ENCODE measurements at places on chromosomes 1 and 21. TPM values are rescaled to one million over a fixed set of nuclear protein-coding genes. Genes with fewer than 3 reads are reported as not detected.

- no peak overlapping the region for H3K4me3 ChIP-seq
- H3K27me3 ChIP-seq, result no peaks in the 10 kb centered on the region
- no peaks in the 10 kb centered on the region for H3K36me3 ChIP-seq
Measured at GRCh38 chr1:111563619-111564018, 56.0 kb upstream of the RAP1A start.

CRYBG2 gene
- 1.8 TPM for total RNA-seq

IFI6 gene
- total RNA-seq, result 118 TPM

DPT gene
- 249 TPM for total RNA-seq

DNA sequence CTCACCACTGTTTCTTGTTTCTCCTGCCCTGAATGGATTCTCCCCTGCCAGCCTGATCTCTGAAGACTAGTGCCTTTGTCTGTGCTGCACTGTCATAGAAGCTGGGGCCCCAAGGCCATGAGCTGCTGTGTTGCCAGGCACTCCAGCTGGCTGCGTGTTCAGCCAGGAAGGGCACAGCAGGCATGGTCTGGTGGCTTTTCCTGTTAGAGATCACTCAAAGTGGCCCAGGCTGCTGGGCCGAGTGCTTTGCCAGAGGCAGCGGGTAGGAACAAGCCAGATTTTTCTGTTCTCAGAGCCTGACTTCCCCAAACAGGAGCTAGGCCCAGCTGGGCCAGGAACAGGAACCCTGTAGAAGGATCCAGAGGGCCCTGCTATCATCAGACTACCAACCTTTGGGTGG, 5.2 kb downstream of the ADPRS start:
- H3K4me3 ChIP-seq, result no peak overlapping the region
- peaks cover 10% of the 10 kb centered on the region for H3K4me1 ChIP-seq

DNA sequence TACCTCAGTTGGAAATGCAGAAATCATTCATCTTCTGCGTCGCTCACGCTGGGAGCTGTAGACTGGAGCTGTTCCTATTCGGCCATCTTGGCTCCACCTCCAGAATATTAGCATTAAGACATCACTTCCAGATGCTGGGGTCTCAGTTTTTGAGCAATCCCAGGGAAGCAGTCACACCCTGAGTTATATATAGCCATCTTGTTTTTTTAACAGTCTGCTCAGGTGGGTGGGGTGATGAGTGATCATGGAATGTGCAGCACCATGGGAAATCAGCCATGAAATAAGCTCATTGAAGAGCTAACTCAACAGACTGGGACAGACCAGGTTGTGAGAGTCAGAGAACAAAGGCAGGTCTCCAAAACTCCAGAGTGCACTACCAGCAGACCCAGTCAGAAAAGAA, 27.0 kb upstream of the HMGB4 start:
- H3K4me3 ChIP-seq, result no peak overlapping the region
- DNase-seq, result no peak
- H3K4me1 ChIP-seq, result no peaks in the 10 kb centered on the region
- H3K36me3 ChIP-seq, result no peaks in the 10 kb centered on the region
- no peak overlapping the region for H3K27ac ChIP-seq

ADGRL4 gene
- 6.7 TPM for total RNA-seq

GRCh38 chr1:205246351-205247119, 18.8 kb downstream of the TMCC2 start:
- H3K36me3 ChIP-seq, result peaks cover 4% of the 10 kb centered on the region
- peak; percentile 33 for DNase-seq
- H3K4me1 ChIP-seq, result no peaks in the 10 kb centered on the region
- H3K27ac ChIP-seq, result peak overlapping the region; percentile 75

- no peak for DNase-seq
- no peaks in the 10 kb centered on the region for H3K4me1 ChIP-seq
- H3K27me3 ChIP-seq, result no peaks in the 10 kb centered on the region
- no peak overlapping the region for H3K4me3 ChIP-seq
Measured at GRCh38 chr1:81509594-81509993, 291.1 kb upstream of the ADGRL2 start.

DNA sequence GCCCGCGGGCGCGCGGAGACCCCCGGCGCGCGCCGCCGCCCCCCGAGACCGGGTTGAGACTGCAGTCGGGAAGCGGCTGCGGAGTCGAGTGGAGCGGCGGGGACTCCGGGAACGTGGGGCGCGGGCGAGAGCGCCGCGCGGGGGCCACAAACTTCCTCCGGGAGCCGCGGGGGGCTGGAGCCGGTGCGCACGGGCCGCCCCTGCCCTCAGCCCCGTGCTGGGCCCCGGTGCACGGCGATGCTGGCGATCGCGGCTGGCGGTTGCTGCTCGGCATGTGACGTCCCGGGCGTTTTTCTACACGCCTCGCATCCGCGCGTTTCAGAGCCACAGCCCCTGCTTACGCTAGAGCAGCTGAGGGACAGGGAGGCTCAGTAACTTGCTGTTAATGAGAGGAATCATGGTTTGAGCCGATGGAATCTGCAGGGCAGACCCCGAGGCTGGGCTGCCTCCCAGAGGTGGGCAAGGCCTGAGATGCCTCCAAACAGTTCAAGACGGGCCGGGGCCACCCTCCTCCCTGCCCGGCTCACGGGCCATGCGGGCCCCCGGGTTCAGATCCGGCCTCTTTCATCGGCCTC, 520 bp downstream of the TMEM201 start:
- DNase-seq, result no peak
- H3K4me1 ChIP-seq, result peaks cover 45% of the 10 kb centered on the region
- peak overlapping the region; percentile 66 for H3K27ac ChIP-seq

GRCh38 chr21:45383615-45384201, 21.3 kb upstream of the COL18A1 start:
- no peaks in the 10 kb centered on the region for H3K27me3 ChIP-seq
- H3K4me1 ChIP-seq, result peaks cover 14% of the 10 kb centered on the region
- no peak overlapping the region for H3K4me3 ChIP-seq
- H3K36me3 ChIP-seq, result no peaks in the 10 kb centered on the region

NHLH1 gene
- total RNA-seq, result not detected

COL6A2 gene
- total RNA-seq, result 1,745 TPM

DNA sequence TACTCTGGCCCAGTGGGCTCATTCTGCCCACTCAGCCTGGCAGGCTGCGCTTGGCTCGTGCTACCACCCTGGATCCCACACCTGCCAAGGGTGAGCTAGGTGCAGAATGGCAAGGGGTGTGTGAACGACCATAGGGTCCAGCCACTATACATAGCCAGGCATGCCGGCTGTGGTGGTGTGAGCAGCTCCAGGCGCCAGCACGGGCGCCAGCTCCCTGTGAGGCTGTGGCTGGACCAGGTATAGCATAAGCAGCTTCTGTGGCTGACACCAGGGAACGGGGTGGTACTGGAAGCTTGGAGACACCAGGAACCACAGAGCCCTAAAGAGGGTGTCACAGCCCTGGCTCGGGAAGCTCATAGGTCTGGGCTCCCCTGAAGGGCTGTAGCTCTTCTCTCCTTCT, 18.6 kb downstream of the CCDC18 start:
- no peaks in the 10 kb centered on the region for H3K36me3 ChIP-seq
- H3K27me3 ChIP-seq, result no peaks in the 10 kb centered on the region
- H3K27ac ChIP-seq, result no peak overlapping the region
- H3K4me3 ChIP-seq, result no peak overlapping the region
- no peaks in the 10 kb centered on the region for H3K4me1 ChIP-seq

DNA sequence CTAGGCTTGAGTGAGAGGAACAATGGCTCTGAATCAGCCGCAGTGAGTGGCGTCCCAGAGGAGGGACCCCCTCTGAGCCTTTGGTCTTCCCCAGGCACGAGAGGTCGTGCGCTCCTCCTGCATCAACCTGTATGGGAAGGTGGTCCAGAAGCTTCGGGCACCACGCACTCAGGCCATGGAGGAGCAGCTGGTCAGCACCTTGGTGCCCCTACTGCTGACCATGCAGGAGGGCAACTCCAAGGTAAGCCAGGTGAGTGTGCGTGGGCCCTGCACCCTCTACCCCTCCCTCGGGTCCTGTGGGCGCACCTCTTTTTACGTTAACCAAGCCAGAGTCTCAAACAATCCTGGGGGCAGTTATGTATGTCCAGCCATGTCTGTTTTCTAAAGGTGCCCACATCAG, 13.7 kb upstream of the TTC4 start:
- no peaks in the 10 kb centered on the region for H3K27me3 ChIP-seq
- H3K4me3 ChIP-seq, result no peak overlapping the region
- no peak overlapping the region for H3K27ac ChIP-seq
- peaks cover 47% of the 10 kb centered on the region for H3K36me3 ChIP-seq

UQCRHL gene
- total RNA-seq, result 0.54 TPM

DNA sequence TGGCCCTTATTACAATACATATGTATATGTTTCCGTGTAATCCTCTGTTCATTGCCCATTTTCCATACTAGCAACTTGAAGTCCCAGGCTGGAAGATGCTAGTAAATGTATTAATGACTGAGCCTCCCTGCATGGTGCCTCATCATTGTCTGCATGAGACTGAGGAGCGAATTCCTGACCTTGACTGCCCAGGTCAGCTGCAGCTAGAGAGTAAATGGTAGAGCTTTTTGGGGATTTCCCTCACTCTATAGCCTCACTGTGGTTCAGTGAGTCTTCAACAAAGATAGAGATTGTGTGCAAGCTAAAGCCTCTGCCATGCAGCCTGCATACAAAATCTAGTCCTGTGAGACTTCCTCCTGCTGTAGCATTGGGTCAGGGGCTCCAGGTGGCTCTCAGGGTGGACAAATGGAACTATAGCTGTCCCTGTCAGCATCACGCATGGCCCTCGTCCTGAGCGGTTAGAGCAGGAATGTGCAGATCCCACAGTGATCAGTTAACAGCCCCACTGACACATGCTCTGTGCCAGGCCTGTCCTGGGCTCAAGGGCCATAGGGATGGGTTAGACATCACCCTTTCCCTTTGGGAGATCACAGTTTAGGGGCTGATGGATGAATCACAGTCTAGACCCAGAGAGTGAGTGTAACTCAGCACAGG, 741.7 kb downstream of the MATN1 start:
- H3K36me3 ChIP-seq, result no peaks in the 10 kb centered on the region
- DNase-seq, result no peak
- no peak overlapping the region for H3K4me3 ChIP-seq
- no peaks in the 10 kb centered on the region for H3K4me1 ChIP-seq

DNA sequence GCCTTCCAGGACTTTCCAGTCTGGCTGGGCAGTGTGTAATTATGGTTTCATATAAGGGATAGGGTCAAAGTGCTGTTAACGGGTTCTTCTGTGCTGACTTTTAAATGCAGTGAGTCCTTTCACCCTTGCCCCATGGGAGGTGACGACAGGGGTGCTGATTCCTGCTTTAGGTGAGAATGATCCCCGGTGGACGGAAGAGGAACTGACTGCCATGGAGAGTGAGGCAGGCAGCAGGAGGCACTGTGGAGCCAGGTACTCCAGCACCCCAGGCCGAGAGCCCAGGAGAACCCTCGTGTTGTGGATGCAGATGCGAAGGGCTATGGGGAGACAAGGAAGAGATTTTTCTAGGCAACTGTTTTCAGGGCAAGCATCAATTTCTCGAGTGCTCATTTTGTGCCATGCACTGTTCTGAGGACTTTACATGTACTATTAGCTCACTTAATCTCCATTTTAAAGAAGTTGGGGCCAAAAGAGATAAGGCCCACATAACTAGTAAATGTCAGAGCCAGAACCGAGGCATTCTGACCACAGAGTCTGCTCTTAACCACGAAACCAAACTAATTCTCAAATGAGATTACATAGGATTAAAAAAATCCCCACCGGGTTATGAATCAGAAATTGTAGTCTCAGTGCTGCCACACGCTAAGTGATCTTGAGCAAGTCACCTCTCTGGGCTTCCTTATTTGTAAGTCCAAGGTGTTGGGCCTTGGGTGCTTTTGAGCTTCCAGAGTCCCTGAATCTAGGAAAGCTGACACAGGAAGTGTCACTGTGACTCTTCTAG, 28.2 kb downstream of the STPG1 start:
- H3K36me3 ChIP-seq, result peaks cover 4% of the 10 kb centered on the region
- no peaks in the 10 kb centered on the region for H3K4me1 ChIP-seq
- no peak overlapping the region for H3K27ac ChIP-seq
- no peak overlapping the region for H3K4me3 ChIP-seq

NUDT4B gene
- total RNA-seq, result 11.4 TPM

GRCh38 chr1:166925810-166926478, 49.4 kb downstream of the ILDR2 start:
- DNase-seq, result no peak
- H3K4me3 ChIP-seq, result no peak overlapping the region
- no peak overlapping the region for H3K27ac ChIP-seq

CYP4A22 gene
- total RNA-seq, result not detected

DSTYK gene
- 9.1 TPM for total RNA-seq

- no peaks in the 10 kb centered on the region for H3K4me1 ChIP-seq
- no peak for DNase-seq
- no peaks in the 10 kb centered on the region for H3K36me3 ChIP-seq
- peak overlapping the region; percentile 68 for H3K27ac ChIP-seq
- no peaks in the 10 kb centered on the region for H3K27me3 ChIP-seq
- H3K4me3 ChIP-seq, result no peak overlapping the region
Measured at GRCh38 chr1:41483001-41483850, 1.3 kb downstream of the EDN2 start.

DNA sequence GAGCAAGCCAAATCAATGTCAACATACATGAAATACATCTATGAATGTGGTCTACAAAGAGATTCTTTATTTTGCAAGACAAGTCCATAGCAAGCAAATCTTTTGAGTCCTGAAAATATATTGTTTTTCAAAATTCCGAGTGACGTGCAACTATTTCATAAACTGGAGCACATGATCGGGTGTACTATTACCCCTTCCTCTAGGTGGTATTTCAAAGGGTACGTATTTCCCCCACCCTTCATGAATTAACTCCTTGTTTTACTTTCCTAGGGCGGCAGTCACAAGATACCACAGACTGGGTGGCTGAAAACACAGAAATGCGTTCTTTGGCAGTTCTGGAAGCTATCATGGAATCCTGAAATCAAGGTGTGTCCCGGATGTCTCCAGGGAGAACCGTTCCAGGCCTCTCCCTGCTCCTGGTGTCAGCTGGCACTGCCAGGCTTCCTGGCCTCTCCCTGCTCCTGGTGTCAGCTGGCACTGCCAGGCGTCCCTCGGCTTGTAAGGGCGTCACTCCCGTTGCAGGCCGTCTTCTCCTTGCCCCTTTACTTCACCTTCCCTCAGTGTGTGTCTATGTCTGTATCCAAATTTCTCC, 55.3 kb downstream of the RIPK4 start:
- no peaks in the 10 kb centered on the region for H3K27me3 ChIP-seq
- H3K4me1 ChIP-seq, result no peaks in the 10 kb centered on the region
- H3K4me3 ChIP-seq, result no peak overlapping the region

DNA sequence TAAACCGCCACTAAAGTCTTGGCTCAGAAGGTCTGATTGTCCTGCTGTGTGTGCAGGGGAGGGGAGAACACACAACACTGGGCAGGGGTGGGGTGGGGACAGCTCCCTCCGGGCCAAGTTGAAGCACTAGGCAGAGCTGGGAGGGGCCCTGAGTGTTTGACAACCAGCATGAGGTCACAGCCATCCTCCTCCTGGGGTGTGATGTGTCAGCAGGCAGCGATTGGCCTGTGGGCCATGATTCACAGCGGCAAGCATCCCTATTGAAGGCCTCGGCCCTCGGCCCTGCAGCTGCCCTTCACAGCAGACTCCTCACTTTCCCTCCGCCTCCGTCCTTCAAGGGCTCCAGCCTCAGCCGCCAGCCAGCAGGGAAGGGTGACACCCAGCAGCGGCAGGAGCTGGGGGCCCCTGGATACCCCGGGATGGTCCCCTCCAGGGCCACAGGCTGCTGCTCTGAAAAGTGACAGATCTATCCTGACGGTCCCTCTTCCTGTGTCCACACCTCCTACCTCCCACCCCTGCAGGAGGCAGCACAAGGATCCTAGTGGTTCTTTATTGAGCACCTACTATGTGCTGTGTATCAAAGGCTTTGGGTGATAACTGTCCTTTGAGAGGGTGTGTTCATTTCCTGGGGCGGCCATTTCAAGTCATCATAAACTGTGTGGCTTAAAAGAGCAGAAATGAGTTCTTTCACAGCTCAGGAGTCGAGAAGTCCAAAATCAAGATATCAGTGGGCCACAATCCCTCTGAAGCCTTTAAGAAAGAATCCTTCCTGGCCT, 66.0 kb upstream of the SLC25A33 start:
- peak overlapping the region; percentile 35 for H3K27ac ChIP-seq
- H3K4me1 ChIP-seq, result no peaks in the 10 kb centered on the region
- DNase-seq, result peak; percentile 90
- no peak overlapping the region for H3K4me3 ChIP-seq
- no peaks in the 10 kb centered on the region for H3K36me3 ChIP-seq

RXFP4 gene
- total RNA-seq, result not detected

Measured in sigmoid colon (tissue), 7 donors.